ENCODE measurements at places on chromosomes 4 and X. TPM values are rescaled to one million over a fixed set of nuclear protein-coding genes. Genes with fewer than 3 reads are reported as not detected.

DNA sequence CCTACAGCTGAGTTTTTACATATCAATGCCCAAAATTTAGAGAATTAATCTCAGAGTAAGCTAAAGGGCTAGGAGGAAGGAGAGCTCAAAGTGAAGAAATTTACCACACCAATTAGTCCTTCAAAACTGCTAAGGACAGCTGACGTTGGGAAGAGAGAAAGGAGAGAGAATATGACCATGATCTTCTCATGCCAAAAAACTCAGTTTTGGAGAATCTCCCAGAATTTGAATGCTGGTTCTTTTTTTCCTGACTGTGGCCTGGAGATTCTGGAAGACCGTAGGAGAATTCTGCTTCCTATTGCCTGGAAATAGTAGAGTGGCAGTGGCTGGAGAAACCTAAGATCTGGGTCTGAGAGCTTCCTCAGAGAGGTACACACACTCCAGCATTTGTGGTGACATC is 834.4 kb upstream of the SLIT2 start:
- H3K36me3 ChIP-seq: no peaks in the 10 kb centered on the region
- no peaks in the 10 kb centered on the region for H3K27me3 ChIP-seq
- no peak overlapping the region for H3K4me3 ChIP-seq
- no peaks in the 10 kb centered on the region for H3K4me1 ChIP-seq
- no peak overlapping the region for H3K27ac ChIP-seq
- ATAC-seq: no peak

- H3K4me1 ChIP-seq: no peaks in the 10 kb centered on the region
- H3K4me3 ChIP-seq: peak overlapping the region; percentile 60
- ATAC-seq: peak; percentile 45
- H3K36me3 ChIP-seq: no peaks in the 10 kb centered on the region
- peak overlapping the region; percentile 36 for H3K27ac ChIP-seq
These were observed 660 bp upstream of the COL25A1 start for GRCh38 chr4:109303140-109303496.

- peaks cover 8% of the 10 kb centered on the region for H3K36me3 ChIP-seq
- no peak for ATAC-seq
- H3K4me1 ChIP-seq: peaks cover 5% of the 10 kb centered on the region
- no peak overlapping the region for H3K27ac ChIP-seq
- H3K4me3 ChIP-seq: no peak overlapping the region
- no peaks in the 10 kb centered on the region for H3K27me3 ChIP-seq
These were observed 5.0 kb downstream of the ARFIP1 start for GRCh38 chr4:152784490-152785350.

GRCh38 chrX:72137846-72138495 is 6.3 kb upstream of the RTL5 start:
- H3K27ac ChIP-seq: no peak overlapping the region
- no peak for ATAC-seq
- no peaks in the 10 kb centered on the region for H3K36me3 ChIP-seq
- H3K4me1 ChIP-seq: no peaks in the 10 kb centered on the region

GRCh38 chrX:47278691-47279090 is 45.9 kb downstream of the USP11 start:
- no peaks in the 10 kb centered on the region for H3K4me1 ChIP-seq
- no peaks in the 10 kb centered on the region for H3K36me3 ChIP-seq
- ATAC-seq: no peak
- H3K4me3 ChIP-seq: no peak overlapping the region
- H3K27me3 ChIP-seq: no peaks in the 10 kb centered on the region

DNA sequence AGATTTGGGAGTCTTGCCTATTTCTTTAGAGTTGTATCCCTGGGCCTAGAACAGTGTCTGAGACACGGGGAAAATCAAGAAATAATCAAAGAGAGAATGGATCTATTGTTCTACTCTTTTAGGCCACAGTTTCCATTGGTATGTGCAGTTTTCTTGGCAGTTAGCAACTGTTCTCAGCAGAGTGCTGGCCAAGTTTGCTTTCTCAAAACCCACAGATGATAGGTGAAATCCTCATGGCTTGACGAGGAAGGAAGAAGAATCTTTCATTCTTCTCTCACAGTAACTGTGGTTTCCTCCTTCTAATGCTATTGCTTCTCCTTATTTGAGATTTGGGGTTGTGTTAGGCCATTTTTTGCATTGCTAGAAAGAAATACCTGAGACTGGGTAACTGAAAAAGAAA is 42.2 kb downstream of the AGA start:
- H3K4me1 ChIP-seq: no peaks in the 10 kb centered on the region
- no peak overlapping the region for H3K27ac ChIP-seq
- no peak overlapping the region for H3K4me3 ChIP-seq
- no peaks in the 10 kb centered on the region for H3K36me3 ChIP-seq

- no peak overlapping the region for H3K4me3 ChIP-seq
- no peaks in the 10 kb centered on the region for H3K27me3 ChIP-seq
- H3K4me1 ChIP-seq: no peaks in the 10 kb centered on the region
- H3K27ac ChIP-seq: no peak overlapping the region
- H3K36me3 ChIP-seq: no peaks in the 10 kb centered on the region
- ATAC-seq: no peak
These were observed 10.6 kb downstream of the SLC38A5 start for GRCh38 chrX:48459483-48459882.

- H3K27me3 ChIP-seq: no peaks in the 10 kb centered on the region
- no peaks in the 10 kb centered on the region for H3K36me3 ChIP-seq
- no peak overlapping the region for H3K27ac ChIP-seq
These were observed 15.0 kb upstream of the RAI2 start for GRCh38 chrX:17876135-17876534.

GRCh38 chrX:15525664-15526416 is 25.2 kb downstream of the BMX start:
- no peak overlapping the region for H3K27ac ChIP-seq
- ATAC-seq: no peak
- H3K4me3 ChIP-seq: no peak overlapping the region
- no peaks in the 10 kb centered on the region for H3K36me3 ChIP-seq
- H3K4me1 ChIP-seq: no peaks in the 10 kb centered on the region
- H3K27me3 ChIP-seq: no peaks in the 10 kb centered on the region

DNA sequence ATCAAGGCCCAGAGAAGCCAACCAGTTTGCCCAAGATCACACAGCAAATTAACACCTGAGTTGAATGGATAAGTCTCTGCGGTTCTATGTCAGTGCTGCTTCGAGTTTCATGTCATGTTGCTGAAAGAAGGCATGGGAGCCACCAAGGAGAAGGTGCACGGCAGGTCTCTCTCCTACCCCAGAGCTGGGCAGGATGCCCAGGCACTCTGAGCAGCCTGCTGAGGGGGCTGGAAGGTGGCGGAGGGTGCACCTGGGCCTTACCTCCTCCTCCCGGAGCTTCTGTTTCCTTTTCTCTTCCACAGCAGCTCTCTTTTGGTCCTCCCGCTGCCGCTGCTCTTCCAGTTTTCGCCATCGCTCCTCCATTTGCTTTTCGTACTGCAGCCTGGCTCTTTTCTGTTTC is 53.6 kb downstream of the MAP7D2 start:
- no peaks in the 10 kb centered on the region for H3K36me3 ChIP-seq
- no peak for ATAC-seq
- no peak overlapping the region for H3K27ac ChIP-seq
- peaks cover 7% of the 10 kb centered on the region for H3K4me1 ChIP-seq
- no peak overlapping the region for H3K4me3 ChIP-seq
- H3K27me3 ChIP-seq: no peaks in the 10 kb centered on the region

GRCh38 chr4:82774711-82775171 is 23.9 kb downstream of the SCD5 start:
- no peak for ATAC-seq
- no peaks in the 10 kb centered on the region for H3K27me3 ChIP-seq
- peaks cover 10% of the 10 kb centered on the region for H3K4me1 ChIP-seq
- H3K27ac ChIP-seq: no peak overlapping the region
- H3K4me3 ChIP-seq: no peak overlapping the region

GRCh38 chr4:143458966-143459365 is 54.5 kb upstream of the SMARCA5 start:
- no peak for ATAC-seq
- H3K27me3 ChIP-seq: no peaks in the 10 kb centered on the region
- no peak overlapping the region for H3K4me3 ChIP-seq

GRCh38 chr4:55312489-55313101 is 33.4 kb upstream of the SRD5A3 start:
- H3K4me1 ChIP-seq: no peaks in the 10 kb centered on the region
- H3K27ac ChIP-seq: peak overlapping the region; percentile 31
- H3K36me3 ChIP-seq: no peaks in the 10 kb centered on the region
- no peak overlapping the region for H3K4me3 ChIP-seq
- H3K27me3 ChIP-seq: no peaks in the 10 kb centered on the region

- no peaks in the 10 kb centered on the region for H3K4me1 ChIP-seq
- no peaks in the 10 kb centered on the region for H3K36me3 ChIP-seq
- no peak overlapping the region for H3K27ac ChIP-seq
- H3K27me3 ChIP-seq: no peaks in the 10 kb centered on the region
- H3K4me3 ChIP-seq: no peak overlapping the region
These were observed 57.7 kb downstream of the TBL1X start for GRCh38 chrX:9522378-9523155.

- H3K27ac ChIP-seq: no peak overlapping the region
- no peaks in the 10 kb centered on the region for H3K27me3 ChIP-seq
- no peak for ATAC-seq
- H3K4me3 ChIP-seq: no peak overlapping the region
- no peaks in the 10 kb centered on the region for H3K36me3 ChIP-seq
These were observed 18.4 kb upstream of the DDX60 start for GRCh38 chr4:168336837-168337549.

DNA sequence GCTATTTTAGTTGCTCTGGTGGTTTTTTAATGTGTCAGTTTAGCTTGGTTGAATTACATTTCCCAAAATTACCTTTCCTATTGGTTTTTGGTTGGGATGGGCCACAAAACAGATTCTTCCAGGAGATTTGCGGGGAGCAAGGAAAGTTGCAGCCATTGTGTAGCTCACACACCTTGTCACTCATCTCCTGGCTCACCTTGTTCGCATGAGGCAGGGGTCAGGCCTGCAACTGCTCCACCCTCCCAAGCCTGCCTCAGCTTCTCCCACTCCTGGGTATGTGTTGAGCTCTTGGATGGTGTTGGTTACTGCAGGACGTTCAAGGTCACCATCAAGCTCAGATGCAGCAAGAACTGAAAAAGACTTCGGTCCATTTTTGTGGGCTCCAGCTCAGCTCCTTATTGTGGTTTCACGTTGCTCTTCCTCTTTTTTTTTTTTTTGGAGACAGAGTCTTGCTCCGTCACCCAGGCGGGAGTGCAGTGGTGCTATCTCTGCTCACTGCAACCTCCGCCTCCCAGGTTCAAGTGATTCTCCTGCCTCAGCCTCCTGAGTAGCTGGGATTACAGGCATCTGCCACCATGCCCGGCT is 95.6 kb upstream of the METTL14 start:
- peaks cover 13% of the 10 kb centered on the region for H3K27me3 ChIP-seq
- H3K4me1 ChIP-seq: no peaks in the 10 kb centered on the region
- peaks cover 3% of the 10 kb centered on the region for H3K36me3 ChIP-seq

DNA sequence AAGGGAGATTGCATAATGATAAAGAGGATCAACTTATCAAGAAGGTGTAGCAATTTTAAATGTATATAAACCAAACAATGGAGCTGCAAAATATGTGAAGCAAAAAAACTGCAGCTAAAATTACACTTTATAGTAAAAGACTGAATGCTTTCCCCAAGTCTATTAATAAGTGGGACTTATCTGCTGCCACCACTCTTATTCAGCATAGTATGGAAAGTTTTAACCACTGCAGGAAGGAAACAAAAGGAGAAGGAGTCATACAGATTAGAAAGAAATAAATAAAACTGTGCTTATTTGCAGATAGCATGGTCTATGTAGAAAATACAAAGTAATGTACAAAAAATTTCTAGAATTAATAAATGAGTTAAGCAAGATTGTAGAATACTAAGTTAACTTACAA is 94.1 kb upstream of the GK2 start:
- H3K27me3 ChIP-seq: no peaks in the 10 kb centered on the region
- H3K27ac ChIP-seq: no peak overlapping the region
- no peaks in the 10 kb centered on the region for H3K36me3 ChIP-seq
- ATAC-seq: no peak
- no peak overlapping the region for H3K4me3 ChIP-seq
- H3K4me1 ChIP-seq: no peaks in the 10 kb centered on the region

- no peaks in the 10 kb centered on the region for H3K4me1 ChIP-seq
- no peak overlapping the region for H3K27ac ChIP-seq
- H3K27me3 ChIP-seq: no peaks in the 10 kb centered on the region
- ATAC-seq: no peak
- no peaks in the 10 kb centered on the region for H3K36me3 ChIP-seq
These were observed 15.8 kb upstream of the IL21 start for GRCh38 chr4:122636697-122637096.

GRCh38 chr4:16693641-16694040 is 204.8 kb downstream of the LDB2 start:
- no peaks in the 10 kb centered on the region for H3K27me3 ChIP-seq
- ATAC-seq: no peak
- no peak overlapping the region for H3K4me3 ChIP-seq
- H3K4me1 ChIP-seq: peaks cover 31% of the 10 kb centered on the region
- no peak overlapping the region for H3K27ac ChIP-seq

GRCh38 chr4:92339676-92340075 is 35.9 kb downstream of the GRID2 start:
- no peak overlapping the region for H3K4me3 ChIP-seq
- no peaks in the 10 kb centered on the region for H3K27me3 ChIP-seq
- ATAC-seq: no peak
- H3K36me3 ChIP-seq: no peaks in the 10 kb centered on the region

DNA sequence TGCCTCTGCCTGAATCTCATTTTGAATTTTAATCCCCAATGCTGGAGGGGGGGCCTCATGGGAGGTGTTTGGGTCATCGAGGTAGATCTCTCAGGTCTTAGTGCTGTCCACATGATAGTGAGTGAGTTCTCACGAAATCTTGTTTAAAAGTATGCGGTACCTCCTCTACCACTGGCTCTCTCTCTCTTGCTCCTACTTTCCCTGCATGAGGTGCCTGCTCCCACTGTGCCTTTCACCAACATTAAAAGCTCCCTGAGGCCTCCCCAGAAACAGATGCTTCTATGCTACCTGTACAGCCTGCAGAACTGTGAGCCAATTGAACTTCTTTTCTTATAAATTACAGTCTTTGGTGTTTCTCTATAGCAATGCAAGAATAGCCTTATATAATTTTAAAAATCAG is 560.7 kb upstream of the CPEB2 start:
- H3K27ac ChIP-seq: no peak overlapping the region
- no peaks in the 10 kb centered on the region for H3K36me3 ChIP-seq
- H3K27me3 ChIP-seq: no peaks in the 10 kb centered on the region
- no peaks in the 10 kb centered on the region for H3K4me1 ChIP-seq

KIAA1210 gene
- 0.12 TPM for total RNA-seq

TKTL1 gene
- 0.31 TPM for total RNA-seq

GRPR gene
- total RNA-seq: 14.5 TPM

FMR1NB gene
- not detected for total RNA-seq

ZDHHC15 gene
- total RNA-seq: 3.0 TPM

AKAP14 gene
- not detected for total RNA-seq

MAGEB4 gene
- total RNA-seq: not detected

C4orf17 gene
- total RNA-seq: not detected

ARSD gene
- total RNA-seq: 12.3 TPM

TLR10 gene
- not detected for total RNA-seq

PAK3 gene
- 2.0 TPM for total RNA-seq

ZBED1 gene
- 37.2 TPM for total RNA-seq

Data from gastroesophageal sphincter (tissue), 4 donors.